Stomach (tissue), 19 donors: ENCODE measurements at places on chromosomes 3 and 15. TPM values are rescaled to one million over a fixed set of nuclear protein-coding genes. Genes with fewer than 3 reads are reported as not detected.
A peak's percentile ranks its signal among the peaks of the same experiment; 100 is the strongest.

- no peak for DNase-seq
- no peak overlapping the region for H3K4me3 ChIP-seq
- no peaks in the 10 kb centered on the region for H3K36me3 ChIP-seq
- H3K27ac ChIP-seq, result no peak overlapping the region
- no peaks in the 10 kb centered on the region for H3K4me1 ChIP-seq
- no peaks in the 10 kb centered on the region for H3K27me3 ChIP-seq
These were observed 7.0 kb downstream of the RTP3 start for GRCh38 chr3:46504789-46505188.

- H3K36me3 ChIP-seq, result no peaks in the 10 kb centered on the region
- no peak overlapping the region for H3K27ac ChIP-seq
- H3K4me1 ChIP-seq, result no peaks in the 10 kb centered on the region
- DNase-seq, result no peak
- no peaks in the 10 kb centered on the region for H3K27me3 ChIP-seq
These were observed 12.9 kb upstream of the TPM1 start for GRCh38 chr15:63029676-63030075.

DNA sequence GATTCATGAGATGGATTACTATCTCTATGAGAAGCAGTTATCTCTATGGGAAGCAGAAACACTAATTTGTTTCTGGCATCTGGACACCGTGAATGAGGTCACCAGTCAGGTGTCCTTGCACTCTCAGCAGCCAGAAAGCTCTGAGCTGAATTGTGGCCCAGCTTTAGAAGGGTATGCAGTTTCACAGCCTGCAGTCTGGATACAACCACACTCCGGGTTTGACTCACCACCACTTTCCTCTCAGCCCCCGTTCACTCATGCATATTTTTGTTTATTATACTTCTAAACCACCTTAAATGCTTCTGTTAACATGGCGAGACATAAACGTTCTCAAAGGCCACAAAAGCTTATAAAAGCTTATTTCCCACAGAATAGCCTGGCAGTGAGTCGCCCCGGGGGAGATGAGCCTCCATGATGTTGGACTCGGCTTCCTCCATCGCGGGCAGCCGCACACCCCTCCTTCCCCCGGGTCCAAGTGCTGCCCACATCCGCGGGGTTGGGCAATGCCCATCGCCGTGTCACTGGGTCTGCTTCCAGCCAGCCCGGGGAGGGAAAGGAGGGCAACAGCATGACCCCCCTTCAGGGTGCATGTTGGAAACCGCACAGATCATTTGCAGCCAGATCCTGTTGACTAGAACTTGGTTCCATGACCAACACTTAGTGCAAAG is 16.8 kb upstream of the SLC41A3 start:
- peaks cover 8% of the 10 kb centered on the region for H3K36me3 ChIP-seq
- no peak overlapping the region for H3K4me3 ChIP-seq
- no peak overlapping the region for H3K27ac ChIP-seq
- no peak for DNase-seq

DNA sequence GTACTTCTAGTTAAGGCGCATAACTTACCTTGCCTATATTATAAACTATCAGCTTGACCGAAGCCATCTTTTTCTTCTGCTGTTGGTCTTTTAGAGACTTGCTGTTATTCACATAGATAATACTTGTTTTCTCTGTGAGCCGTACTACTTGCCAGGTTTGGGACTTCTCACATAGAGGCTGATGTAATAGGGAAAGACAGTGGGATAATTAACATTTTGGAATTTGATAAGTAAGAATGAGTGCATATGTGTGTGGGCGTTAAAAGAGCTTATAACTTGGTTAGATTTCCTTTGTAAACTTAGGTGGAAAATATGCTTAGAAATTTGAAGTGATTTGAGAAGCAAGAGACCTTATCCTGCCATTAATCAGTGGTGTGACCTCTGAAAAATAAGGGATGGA is 47.8 kb downstream of the FNDC3B start:
- no peaks in the 10 kb centered on the region for H3K27me3 ChIP-seq
- peak overlapping the region; percentile 38 for H3K27ac ChIP-seq
- peaks cover 33% of the 10 kb centered on the region for H3K4me1 ChIP-seq
- no peaks in the 10 kb centered on the region for H3K36me3 ChIP-seq

DNA sequence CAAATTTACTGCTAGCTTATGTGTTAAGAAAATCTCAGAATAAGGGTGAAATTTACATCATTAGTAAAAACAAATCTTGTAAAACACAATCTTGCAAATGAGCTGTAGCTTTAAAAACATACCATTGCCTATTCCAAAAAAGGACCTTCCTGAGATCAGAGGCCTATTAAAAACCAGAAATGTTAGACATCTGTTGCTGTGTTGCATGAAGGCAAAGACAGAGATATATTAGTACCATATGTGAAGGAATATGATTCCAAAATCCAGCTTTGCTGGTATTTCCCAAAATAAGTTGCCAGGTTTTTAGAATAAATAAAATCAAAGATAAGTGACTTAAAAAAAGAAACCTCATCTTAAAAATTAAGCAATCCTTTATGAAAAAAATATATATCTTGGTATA is 504.1 kb upstream of the CDIN1 start:
- no peak overlapping the region for H3K27ac ChIP-seq
- H3K36me3 ChIP-seq, result no peaks in the 10 kb centered on the region
- no peak overlapping the region for H3K4me3 ChIP-seq

PGBD4 gene
- total RNA-seq, result 1.8 TPM
